ENCODE measurements at places on chromosomes 13 and 19.

DNA sequence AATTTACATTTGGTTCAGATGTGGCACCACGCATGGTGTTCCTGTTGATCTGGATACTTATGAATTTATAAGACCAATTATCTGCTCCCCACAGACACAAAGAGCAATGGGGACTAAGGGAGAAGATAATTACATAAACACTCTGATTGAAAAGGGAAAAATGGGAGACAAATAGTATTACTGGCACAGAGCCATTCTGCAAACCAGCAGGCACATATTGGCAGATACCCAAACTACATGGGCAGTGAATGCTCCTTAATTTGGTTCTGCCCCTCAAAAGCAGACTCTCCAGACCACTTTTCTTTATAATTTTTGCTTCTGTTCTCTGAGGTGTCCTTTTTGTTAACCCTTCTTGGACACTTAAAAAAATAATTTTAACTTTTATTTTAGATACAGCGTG, 1674.2 kb downstream of the PCDH9 start:
- no peak for DNase-seq

GRCh38 chr13:27810461-27810860, 18.2 kb downstream of the GSX1 start:
- no peak for DNase-seq

GRCh38 chr13:80337288-80338081, 3.4 kb downstream of the SPRY2 start:
- no peak for DNase-seq

DNA sequence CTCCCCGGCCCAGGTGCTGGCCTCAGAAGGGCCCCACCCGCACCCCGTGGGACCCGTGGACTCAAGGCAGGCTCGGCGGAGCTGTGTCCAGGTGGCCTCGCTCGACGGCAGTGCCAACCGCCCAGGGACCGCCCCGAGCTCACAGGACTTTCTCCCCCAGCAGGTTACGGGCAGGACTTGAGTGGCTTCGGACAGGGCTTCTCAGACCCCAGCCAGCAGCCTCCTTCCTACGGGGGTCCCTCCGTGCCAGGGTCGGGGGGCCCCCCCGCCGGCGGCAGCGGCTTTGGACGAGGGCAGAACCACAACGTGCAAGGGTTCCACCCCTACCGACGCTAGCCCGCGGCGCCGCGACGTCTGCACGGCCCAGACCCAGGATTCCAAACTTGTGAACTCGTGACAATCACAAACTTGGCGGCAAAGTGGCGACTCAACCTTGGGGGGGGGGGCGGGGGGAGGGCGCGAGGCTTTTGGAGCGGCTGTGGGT, 3.6 kb upstream of the RPS15 start:
- DNase-seq: no peak

DNA sequence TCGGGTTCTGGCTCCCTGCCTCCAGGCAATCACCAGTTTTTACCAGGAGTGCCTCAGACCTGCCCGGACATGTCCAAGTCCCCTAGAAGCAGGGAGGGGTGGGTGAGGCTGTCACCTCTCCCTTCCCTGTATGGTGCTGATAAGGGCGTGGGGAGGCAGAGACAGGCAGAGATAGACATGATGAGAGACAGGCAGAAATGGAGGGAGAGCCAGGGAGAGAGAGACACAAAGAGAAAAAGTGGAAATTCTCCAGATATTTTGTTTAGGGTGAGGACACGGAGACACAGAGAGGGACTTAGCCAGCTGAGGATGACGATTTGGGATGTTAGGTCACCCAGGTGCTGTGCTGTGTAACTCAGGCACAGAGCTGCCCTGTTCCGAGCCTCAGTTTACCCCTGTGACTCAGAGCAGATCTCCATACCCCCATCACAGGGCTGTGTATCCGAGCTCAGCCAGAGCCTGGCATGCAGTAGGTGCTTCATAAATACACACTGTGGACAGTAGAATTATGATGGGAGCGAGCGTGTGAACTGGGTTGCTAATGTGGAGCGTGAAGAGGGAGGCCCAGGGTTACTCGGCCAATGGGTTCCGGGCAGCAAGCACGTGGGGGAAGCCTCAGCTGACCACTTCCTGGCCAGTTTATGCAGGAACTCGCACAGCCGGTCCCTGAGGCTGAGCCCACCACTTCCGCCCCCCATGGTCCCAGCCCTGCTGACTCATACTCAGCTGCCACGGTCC, 11.9 kb upstream of the GDF15 start:
- peak; percentile 81 for DNase-seq

- DNase-seq: peak; percentile 12
Measured at GRCh38 chr13:113846636-113847318, 17.1 kb downstream of the GAS6 start.

- no peak for DNase-seq
Measured at GRCh38 chr13:84481958-84482357, 599.7 kb upstream of the SLITRK1 start.

Data from omental fat pad (tissue), 4 donors.